ENCODE measurements at places on chromosomes 13 and 19. TPM values are rescaled to one million over a fixed set of nuclear protein-coding genes. Genes with fewer than 3 reads are reported as not detected.

DNA sequence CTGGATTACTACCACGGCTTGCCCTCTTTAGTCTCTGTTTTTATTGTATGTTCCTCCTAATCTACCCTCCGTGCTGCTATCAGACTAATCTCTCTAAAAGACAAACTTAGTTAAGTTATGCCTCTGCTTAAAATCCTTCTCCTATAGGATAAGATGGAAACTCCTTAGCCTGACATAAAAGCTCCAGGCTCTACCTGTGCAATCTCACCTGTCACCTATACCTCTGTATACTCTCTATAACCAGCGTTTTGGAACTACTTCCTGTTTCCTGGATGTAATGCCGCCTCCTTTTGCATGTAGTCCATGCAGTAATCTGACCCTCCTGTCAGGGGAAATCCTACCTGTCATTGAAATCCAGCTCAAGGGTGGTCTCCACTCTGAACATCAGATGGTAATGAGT is 41.2 kb downstream of the OLFM4 start:
- no peak overlapping the region for H3K27ac ChIP-seq
- no peaks in the 10 kb centered on the region for H3K4me1 ChIP-seq
- no peaks in the 10 kb centered on the region for H3K36me3 ChIP-seq
- H3K27me3 ChIP-seq: no peaks in the 10 kb centered on the region
- H3K4me3 ChIP-seq: no peak overlapping the region

DNA sequence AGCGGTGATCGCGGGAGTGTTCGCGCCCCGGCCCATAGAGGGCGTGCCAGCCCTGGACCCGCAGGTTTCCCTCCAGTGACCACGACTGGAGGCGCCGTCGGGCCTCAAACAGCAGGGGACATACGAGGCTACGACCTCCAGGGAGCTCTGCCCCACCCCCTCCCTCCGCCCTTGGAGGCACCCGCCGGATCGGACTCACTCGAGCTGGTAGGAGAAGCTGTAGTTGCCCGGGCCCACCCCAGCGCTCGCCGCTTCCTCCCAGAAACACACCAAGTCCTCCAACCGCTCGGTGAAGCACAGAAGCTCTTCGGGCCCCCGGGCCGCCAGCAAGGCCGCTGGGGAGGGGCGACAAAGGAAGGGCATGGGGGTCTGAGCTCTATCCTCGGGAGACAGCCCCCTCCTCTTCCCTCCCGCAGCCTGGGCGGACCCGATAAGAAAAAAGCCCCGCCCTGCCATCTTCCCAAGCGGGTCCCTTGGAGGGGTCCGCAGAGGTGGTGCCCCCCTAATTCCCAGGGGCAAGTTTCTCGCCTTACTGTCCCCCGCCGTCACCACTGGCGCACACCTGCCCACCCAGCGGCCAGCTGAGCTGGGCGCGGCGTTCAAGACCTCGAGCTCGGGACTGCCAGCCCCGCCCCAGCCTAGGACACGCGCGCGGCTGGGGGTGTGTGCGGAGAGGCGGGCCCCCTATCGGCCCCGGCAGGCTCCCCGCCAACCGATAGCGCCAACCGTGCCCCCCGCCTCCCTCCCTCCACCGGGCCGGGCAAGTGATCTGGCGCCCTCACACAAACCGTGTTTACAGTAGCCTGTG is 1.0 kb downstream of the EPOR start:
- H3K36me3 ChIP-seq: no peaks in the 10 kb centered on the region
- peak; percentile 57 for DNase-seq
- no peak overlapping the region for H3K27ac ChIP-seq
- H3K27me3 ChIP-seq: no peaks in the 10 kb centered on the region

DNA sequence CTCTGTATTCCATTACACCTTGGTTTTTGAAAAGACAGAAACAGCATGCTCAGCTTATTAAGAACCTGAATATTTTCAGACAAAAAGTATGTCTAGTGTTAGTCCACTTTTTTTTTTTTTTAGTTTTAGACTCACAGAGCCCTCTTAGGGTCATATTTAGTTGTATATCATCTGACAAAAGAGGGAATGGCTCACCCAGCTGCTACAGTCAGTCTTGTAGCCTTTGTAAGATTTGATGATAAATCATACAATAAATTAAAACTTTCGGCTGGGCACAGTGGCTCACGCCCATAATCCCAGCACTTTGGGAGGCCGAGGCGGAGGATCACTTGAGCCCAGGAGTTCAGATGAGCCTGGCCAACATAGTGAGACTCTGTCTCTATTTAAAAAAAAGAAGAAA is 43.7 kb upstream of the LDLR start:
- H3K4me3 ChIP-seq: no peak overlapping the region
- H3K4me1 ChIP-seq: no peaks in the 10 kb centered on the region
- no peaks in the 10 kb centered on the region for H3K27me3 ChIP-seq
- DNase-seq: no peak

DNA sequence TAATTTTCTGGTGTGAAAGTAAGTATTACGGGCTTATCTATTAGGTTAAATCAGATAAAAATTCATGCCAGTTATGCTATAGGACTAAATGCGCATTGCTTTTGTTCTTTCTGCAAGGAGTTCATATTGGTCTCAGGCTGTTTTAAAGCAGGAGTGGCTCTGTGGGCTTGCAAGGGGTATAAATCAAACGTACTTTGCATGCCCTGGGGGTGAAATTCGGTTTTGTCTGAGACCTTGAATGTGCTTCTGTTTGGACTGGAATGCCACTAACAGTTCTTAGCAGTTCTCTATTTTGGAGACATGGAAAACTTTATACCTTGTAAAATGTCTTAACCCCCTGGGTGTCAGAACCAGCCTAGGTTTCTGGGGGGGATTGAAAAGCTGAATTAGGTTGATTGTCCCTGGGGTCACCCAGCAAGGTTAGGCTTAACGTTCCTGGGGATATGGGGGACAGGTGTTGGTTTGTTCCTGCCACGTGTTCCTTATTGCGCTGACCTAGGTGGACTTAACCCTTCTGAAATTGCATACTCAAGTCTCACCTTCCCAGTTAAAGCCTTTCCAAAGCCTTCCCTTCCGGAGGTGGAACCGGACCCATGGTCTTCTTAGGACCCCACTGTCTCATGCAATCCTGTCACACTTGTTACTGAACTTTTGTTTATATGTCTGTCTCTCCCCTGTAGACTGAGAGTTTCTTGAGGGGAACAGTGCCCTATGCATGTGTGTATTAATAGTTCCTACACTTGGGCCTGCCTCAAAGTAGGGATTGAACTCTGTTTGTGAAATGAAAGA is 182.2 kb downstream of the LMO7 start:
- no peak for DNase-seq
- no peak overlapping the region for H3K4me3 ChIP-seq
- no peak overlapping the region for H3K27ac ChIP-seq
- no peaks in the 10 kb centered on the region for H3K36me3 ChIP-seq
- peaks cover 5% of the 10 kb centered on the region for H3K4me1 ChIP-seq

DNA sequence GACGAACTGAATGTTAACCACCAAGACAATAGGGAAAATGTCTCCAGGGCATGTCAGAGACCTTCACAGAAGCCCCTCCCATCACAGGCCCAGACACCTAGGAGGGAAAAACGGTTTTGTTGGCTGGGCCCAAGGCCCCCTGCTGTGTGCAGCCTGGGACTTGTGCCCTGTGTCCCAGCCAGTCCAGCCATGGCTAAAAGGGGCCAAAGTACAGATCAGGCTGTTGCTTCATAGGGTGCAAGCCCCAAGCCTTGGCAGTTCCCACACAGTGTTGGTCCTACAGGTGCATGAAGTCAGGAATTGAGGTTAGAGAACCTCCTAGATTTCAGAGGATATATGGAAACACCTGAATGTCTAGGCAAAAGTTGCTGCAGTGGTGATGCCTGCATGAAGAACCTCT is 428.7 kb downstream of the SUCLA2 start:
- H3K4me1 ChIP-seq: no peaks in the 10 kb centered on the region
- no peaks in the 10 kb centered on the region for H3K36me3 ChIP-seq
- H3K4me3 ChIP-seq: no peak overlapping the region

DNA sequence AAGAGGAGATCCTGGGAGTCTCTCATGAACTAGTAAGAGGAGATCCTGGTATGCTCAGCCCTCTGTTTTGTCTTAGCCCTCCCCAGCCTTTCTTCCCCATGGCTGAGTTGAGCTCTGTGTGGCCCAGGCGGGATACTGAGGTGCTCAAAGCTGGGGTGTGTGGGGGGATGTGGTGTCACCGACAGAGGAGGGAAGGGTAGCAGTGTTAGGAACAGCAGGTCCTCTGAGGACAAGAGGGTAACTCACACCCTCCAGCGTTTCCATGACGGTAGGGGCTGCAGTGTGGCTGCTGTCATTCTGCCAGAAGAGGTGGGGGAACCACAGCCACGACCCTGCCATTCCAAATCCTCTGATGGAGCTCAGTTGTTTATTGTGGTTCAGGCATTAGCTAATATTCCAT is 691 bp downstream of the KIR2DL4 start:
- no peaks in the 10 kb centered on the region for H3K27me3 ChIP-seq
- H3K4me1 ChIP-seq: no peaks in the 10 kb centered on the region
- H3K36me3 ChIP-seq: no peaks in the 10 kb centered on the region
- no peak for DNase-seq
- H3K27ac ChIP-seq: no peak overlapping the region
- no peak overlapping the region for H3K4me3 ChIP-seq

DNA sequence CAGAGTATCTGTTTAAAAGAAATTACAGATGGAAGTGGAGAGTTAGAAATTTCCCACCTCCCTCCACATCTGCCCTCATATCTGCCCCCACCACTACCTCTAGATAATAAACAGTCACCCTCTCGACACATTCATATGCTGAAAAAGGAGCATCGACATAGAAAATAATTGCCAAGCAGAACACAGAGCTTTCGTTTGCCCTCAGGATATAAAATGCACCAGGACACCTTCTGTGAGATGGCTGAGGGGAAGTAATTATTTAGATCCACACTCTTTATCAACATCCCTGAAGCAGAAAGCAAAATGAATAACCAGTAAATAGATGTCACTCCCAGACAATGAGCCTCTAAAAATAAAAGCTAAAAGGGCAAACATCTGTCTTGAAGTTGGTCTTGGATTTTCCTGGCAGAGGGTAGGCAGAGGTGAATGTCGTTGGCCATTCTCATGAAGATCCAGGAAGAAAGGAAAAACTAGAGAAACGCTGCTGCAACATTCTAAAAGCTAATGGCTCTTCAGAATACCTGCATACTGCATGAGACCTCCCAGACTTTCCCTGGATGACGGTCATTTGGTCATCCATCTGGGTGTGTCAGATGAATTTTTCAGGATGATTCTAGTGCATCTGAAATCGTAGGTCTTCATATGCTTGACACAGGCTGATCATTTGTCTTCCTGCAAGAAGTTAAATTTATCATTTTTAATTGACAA is 527.5 kb downstream of the RFC3 start:
- H3K4me3 ChIP-seq: no peak overlapping the region
- no peaks in the 10 kb centered on the region for H3K36me3 ChIP-seq
- H3K4me1 ChIP-seq: no peaks in the 10 kb centered on the region
- no peaks in the 10 kb centered on the region for H3K27me3 ChIP-seq

- H3K4me1 ChIP-seq: peaks cover 5% of the 10 kb centered on the region
- H3K27ac ChIP-seq: peak overlapping the region; percentile 96
- no peaks in the 10 kb centered on the region for H3K36me3 ChIP-seq
- H3K4me3 ChIP-seq: peak overlapping the region; percentile 92
These were observed 511 bp downstream of the GARRE1 start for GRCh38 chr19:34254698-34255432.

GRCh38 chr19:57974434-57974833 is at the start of gene C19orf18:
Gene C19orf18 (minus strand): TSS chr19:57974534. CDS start chr19:57974432, 102 bp downstream.
- no peaks in the 10 kb centered on the region for H3K36me3 ChIP-seq
- H3K27ac ChIP-seq: no peak within 1 kb of the TSS
- H3K27me3 ChIP-seq: no peaks in the 10 kb centered on the region
- no peak for DNase-seq
- no peaks in the 10 kb centered on the region for H3K4me1 ChIP-seq

GRCh38 chr13:94481941-94482340 is 2.5 kb upstream of the DCT start:
- no peak for DNase-seq
- H3K27ac ChIP-seq: no peak overlapping the region
- H3K27me3 ChIP-seq: no peaks in the 10 kb centered on the region
- H3K4me3 ChIP-seq: no peak overlapping the region

GRCh38 chr13:41312176-41312500 is 1.1 kb downstream of the NAA16 start:
- DNase-seq: peak; percentile 67
- no peaks in the 10 kb centered on the region for H3K36me3 ChIP-seq
- H3K27ac ChIP-seq: peak overlapping the region; percentile 97
- no peaks in the 10 kb centered on the region for H3K27me3 ChIP-seq

- no peak for DNase-seq
- no peak overlapping the region for H3K27ac ChIP-seq
- no peak overlapping the region for H3K4me3 ChIP-seq
- no peaks in the 10 kb centered on the region for H3K36me3 ChIP-seq
- H3K27me3 ChIP-seq: no peaks in the 10 kb centered on the region
These were observed 1175.8 kb upstream of the MIR17HG start for GRCh38 chr13:90171649-90172048.

DNA sequence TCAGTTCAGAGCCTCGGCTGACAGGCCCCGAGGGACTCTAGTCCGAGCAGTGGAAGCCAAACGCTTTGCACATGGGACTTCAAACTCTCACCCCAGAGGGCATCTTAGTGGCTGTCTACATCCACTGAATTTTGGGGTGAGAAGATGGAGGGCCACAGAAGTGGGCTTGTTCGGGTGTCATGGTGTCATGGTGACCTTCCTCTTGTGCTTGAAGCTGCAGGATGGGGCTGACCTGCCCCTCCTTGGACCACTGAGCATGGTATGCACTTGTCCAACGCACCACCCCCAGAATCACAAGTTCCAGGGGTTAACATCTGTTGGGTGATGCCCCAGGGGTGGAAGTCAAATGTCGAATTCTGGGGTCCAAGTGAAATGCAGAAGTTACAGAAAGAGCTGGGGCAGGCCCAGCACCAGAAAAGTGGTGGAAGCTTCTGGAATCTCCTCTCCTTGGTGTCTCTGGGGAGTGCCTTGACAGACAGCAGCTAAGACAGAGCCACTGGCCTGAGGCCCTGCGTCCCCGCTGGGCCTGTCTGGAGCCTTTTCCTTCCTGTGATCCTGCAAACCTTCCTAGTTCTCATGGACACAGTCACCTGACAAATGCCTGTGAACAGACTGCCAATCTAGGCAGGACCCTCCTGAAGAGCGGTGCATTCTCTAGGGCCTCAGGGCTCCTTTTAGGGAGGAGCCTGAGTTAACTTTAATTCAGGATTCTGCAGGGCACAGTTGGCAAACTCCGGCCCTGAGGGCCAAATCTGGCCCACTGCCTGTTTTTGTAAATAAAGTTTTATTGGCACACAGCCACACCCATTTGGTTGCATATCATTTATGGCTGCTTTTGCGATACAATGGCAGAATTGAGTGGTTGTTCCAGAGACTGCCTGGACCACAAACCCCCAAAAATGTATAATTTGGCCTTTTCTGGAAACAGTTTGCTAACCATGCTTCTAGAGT is 65.1 kb upstream of the RANBP3 start:
- no peaks in the 10 kb centered on the region for H3K36me3 ChIP-seq
- no peak overlapping the region for H3K4me3 ChIP-seq
- no peaks in the 10 kb centered on the region for H3K4me1 ChIP-seq
- no peak overlapping the region for H3K27ac ChIP-seq
- no peaks in the 10 kb centered on the region for H3K27me3 ChIP-seq

GRCh38 chr13:31168166-31168565 is 6.5 kb upstream of the HSPH1 start:
- H3K27ac ChIP-seq: no peak overlapping the region
- H3K4me1 ChIP-seq: no peaks in the 10 kb centered on the region
- no peaks in the 10 kb centered on the region for H3K27me3 ChIP-seq
- H3K4me3 ChIP-seq: no peak overlapping the region
- H3K36me3 ChIP-seq: no peaks in the 10 kb centered on the region
- no peak for DNase-seq

Gene CYP4F22
- polyA plus RNA-seq: 2.5 TPM

Gene TTYH1
- 126 TPM for polyA plus RNA-seq

Gene PIBF1
- polyA plus RNA-seq: 22.5 TPM

Gene ICAM1
- 14.3 TPM for polyA plus RNA-seq

Gene ATP4A
- 1.1 TPM for polyA plus RNA-seq

Gene KIRREL2
- 0.84 TPM for polyA plus RNA-seq
